ENCODE measurements at places on chromosomes 13 and 19. TPM values are rescaled to one million over a fixed set of nuclear protein-coding genes. Genes with fewer than 3 reads are reported as not detected.

Gene IGFL1
- not detected for total RNA-seq

Gene OR4F17
- not detected for total RNA-seq

Gene NALCN
- total RNA-seq = 3.1 TPM

DNA sequence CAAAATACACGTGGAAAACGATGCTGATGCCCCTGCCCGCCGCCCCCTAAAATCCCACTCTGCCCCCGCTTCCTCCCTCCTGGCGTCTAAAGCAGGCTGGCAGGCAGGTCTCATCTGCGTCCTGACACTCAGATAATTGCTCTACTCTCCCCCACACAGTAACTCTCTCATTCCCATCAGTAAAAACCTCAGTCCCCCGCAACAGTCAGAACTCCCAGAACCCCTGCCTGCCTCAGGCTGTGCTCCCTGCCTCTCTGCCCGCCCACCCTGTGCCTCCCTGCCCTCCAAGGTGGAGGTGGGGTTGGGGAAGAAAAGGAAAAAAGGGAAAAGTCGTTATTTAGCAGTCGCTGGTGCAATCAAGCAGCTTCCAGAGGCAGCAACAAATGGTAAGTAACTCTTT lies 473.7 kb downstream of the EFNB2 start:
- DNase-seq = no peak

DNA sequence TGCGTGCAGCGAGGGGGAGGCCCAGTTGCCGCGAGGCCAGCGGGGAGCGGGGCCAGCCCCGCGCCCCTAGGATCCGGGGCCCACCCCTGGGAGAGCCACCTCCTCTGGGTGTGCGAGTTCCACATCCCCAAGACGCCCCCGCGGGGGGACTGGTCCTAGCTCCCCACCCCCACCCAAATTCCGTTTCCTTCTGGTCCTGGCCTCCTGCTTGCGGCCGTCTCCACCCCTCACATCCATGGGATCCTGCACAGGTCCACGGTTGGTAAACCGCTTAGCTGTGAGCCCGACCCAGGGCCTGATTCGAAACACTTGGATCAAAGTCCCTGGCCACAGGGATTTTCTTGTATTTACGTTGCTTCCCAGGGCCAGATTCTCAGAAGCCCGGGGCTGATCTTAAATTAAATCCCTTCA lies 324 bp upstream of the FBXO17 start:
- DNase-seq = peak; percentile 52

GRCh38 chr13:71638751-71639150 lies 228.3 kb downstream of the DACH1 start:
- DNase-seq = no peak

Gene PEG3
- 0.49 TPM for total RNA-seq

All from fibroblast of the aortic adventitia (primary cell).